ENCODE measurements at places on chromosomes 4 and X.

GRCh38 chr4:189202869-189203271 lies 737.8 kb upstream of the FRG1 start:
- peak; percentile 48 for DNase-seq

- DNase-seq = no peak
Observed at GRCh38 chr4:41181037-41181436, 33.3 kb downstream of the APBB2 start.

DNA sequence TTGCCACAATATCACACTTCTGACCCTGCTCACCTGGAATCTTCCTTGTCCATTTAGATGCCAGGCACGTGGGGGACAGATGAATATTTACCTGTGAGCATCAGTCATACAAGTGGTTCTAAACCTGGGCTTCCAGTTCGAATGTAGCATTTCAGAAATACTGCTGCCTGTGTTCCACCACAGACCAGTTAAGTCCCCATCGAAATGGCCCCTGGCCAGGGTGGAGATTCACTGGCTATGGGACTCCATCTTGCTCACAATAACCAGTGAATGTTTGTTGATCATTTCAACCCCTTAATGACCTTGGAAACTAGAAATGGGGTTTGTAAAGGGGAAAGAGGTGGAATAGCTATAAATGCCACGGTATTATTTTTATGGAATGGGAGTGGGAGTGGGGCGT lies 73.8 kb downstream of the CLDN34 start:
- DNase-seq = no peak

- DNase-seq = no peak
Observed at GRCh38 chr4:3756343-3757059, 9.7 kb upstream of the ADRA2C start.

- no peak for DNase-seq
Observed at GRCh38 chrX:100417681-100418080, 7.6 kb upstream of the PCDH19 start.

DNA sequence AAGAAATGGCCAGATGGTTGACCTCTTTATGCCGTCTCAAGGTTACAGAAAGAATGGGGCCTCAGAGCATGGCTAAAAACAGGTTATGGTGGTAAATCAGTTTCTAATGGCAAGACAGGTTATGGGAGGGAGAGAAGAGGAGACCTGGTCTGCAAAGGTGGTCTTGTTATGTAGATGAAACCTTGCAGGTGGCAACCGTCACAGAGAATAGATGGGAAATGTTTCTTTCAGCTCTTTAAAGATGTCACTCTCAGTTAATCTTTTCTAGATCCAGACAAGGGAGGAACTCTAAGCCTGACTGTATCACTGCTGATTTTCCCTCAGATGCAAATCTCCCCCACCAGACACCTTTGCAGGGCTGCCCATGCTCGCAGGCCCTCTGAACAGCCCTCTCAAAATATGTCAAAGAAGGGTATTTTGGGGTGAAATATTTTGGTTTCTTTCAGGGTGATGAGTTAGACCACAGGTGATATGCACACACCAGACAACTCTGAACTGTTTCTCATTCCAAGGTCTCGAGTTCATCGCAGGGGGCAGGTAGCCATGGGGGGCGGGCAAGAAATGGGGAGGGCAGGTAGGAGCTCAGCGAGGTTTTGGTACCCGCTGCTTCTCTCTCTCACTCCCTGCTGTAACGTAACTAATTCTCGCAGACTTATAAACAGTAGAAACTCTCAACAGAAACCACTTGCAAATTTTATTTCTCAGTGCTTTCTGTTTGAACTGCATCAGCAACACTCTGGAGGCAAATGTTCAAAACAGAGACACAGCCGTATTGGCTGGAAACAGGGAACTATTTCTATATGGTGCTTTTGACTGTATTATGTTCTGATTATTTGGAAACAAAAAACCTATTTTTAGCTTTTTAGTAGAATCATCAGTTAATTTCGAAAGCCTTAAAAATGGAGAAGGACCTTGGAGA lies 32.4 kb downstream of the CASP3 start:
- DNase-seq = no peak

GRCh38 chr4:26936284-26937065 lies 75.8 kb downstream of the STIM2 start:
- no peak for DNase-seq

DNA sequence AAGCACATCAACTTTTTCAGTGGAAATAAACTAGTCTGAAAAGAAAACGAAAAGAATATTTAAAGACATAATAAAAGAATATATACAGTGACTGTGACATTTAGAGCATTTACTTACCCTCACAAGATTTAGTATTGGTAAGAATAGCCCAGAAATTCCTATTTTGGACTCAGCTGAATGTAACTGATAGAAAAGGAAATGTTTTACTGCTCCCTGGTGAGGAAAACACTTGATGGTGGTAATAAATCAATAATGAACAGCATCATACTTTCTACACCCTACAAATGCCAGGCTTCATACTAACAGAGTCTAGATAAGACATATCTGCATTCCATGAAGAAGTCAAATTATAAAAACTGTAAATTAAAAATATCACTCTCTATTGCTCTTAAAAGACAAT lies 753.5 kb upstream of the PCDH10 start:
- no peak for DNase-seq

- DNase-seq = no peak
Observed at GRCh38 chr4:13673167-13673566, 45.6 kb upstream of the BOD1L1 start.

- peak; percentile 52 for DNase-seq
Observed at GRCh38 chr4:81030061-81030980, at the start of gene BMP3. Gene BMP3, plus strand, starts transcription at chr4:81030708. Its CDS starts 577 bp downstream, at chr4:81031285.

DNA sequence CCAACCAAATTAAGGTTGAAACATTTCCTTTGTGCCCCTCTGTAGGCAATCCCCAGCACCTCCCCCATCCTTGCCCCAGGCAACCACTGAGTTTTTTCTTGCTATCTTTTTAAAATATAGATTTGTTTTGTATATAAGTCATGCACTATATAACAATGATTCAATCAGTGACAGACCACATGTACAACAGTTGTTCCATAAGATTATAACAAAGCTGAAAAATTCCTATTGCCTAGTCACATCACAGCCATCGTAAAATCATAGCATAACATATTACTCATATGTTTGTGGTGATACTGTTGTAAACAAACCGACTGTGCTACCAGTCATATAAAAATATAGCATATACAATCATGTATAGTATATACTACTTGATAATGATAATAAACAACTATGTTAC lies 211.9 kb upstream of the NRK start:
- no peak for DNase-seq

DNA sequence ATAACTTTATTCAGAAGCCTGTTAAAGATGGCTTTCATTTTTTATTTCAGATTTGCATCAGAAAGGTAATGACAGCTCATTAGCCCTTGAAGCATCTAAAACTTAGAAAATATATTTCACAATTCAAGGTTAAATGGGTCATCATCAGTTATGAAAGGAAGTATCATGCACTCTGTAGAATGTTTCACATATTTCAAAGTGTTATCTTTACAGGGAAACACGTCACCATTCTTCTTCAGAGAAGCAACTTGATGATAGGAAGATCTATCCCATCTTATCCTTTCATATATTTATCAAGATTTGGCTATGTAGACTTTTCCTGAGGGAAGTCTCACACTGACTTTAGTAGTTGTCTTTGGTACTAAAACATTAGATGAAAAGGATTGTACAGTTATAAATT lies 277.8 kb downstream of the TENM3 start:
- no peak for DNase-seq

DNA sequence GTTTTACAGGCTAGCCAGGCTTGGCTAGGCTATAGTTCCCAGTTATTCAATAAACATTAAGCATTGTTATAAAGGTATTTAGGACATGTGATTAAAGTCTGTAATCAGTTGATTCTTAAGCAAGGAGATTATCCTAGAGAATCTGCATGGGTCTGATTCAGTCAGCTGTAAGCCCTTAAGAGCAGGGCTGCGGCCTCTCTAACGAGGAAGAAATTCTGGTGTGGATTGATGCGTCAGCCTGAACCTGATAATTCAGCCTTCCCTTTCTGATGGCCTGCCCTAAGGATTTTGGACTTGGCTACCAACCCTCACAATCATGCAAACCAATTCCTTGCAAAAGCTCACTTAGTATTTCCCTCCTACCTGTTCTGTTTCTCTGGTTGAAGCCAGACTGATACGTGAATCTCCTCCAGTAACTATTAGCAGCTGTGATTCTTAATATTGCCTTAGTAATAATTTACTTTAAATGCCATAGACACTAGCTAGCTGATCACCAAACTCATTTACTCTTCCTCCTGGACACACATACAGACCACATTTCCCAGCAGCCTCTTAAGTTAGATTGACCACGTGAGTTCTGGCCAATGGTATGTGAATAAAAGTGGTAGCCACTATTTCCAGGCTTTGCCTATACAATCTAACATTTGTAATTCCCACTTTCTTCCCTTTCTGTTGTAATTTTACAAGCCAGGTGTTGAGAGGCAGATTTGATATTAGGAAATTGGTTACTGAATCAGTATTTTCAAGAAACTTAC lies 678.0 kb upstream of the INTU start:
- DNase-seq = peak; percentile 25

- DNase-seq = peak; percentile 89
Observed at GRCh38 chr4:139453041-139453370, 915 bp upstream of the RAB33B start.

- DNase-seq = no peak
Observed at GRCh38 chr4:81546777-81547176, 75.1 kb upstream of the RASGEF1B start.

- DNase-seq = peak; percentile 50
Observed at GRCh38 chr4:1711055-1711570, 1.0 kb downstream of the SLBP start.

GRCh38 chr4:104901438-104901837 lies 245.2 kb upstream of the TET2 start:
- no peak for DNase-seq

GRCh38 chr4:39655876-39656275 lies 17.2 kb upstream of the SMIM14 start:
- DNase-seq = peak; percentile 38
